Glutamatergic neuron (in vitro differentiated cells): ENCODE measurements at places on chromosomes 3 and 15.
A peak's percentile ranks its signal among the peaks of the same experiment; 100 is the strongest.

GRCh38 chr15:87227846-87228245, 1028.7 kb downstream of the NTRK3 start:
- DNase-seq, result no peak

DNA sequence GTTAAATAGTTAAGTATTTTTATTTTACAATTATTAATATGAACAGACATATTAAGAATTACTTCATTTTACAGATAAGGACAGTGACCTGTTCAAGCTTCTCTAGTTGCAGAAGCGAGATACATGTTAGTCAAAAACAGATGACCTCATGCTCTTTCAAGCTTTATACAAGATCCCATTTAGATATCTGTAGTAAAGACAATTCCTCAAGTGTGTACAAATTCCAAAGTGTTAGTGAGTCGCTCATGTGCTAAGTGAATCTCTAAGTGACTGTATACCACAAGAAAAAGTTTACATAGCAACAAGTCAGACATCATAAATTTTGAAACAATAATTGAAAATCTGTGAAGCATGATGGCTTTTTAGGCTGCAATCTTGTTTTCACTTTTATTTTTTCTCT, 293.8 kb downstream of the ROBO1 start:
- DNase-seq, result no peak

- DNase-seq, result no peak
These were observed 72.0 kb downstream of the TFDP2 start for GRCh38 chr3:142077155-142077858.

GRCh38 chr3:168088106-168088720, 7.5 kb downstream of the GOLIM4 start:
- DNase-seq, result peak; percentile 26

DNA sequence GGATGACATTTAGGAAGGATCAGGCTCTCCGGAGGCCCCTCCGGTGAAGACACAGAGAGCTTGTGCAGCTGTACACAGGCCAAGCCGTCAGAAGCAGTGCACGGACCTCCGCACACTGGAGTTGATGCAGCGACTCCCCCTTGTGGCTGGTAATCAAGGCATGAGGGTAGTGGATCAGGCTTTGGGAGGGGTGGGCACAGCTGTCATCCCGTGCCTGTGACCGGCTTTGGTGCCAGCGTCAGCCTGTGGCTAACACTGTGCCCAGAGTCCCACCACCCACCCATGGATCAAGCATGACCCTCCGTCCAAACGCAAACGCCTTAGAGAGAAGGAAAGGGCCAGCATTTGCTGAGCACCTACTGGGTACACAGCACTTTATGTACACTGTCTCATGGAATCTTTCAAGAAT, 8.2 kb upstream of the GRIP2 start:
- peak; percentile 78 for DNase-seq

DNA sequence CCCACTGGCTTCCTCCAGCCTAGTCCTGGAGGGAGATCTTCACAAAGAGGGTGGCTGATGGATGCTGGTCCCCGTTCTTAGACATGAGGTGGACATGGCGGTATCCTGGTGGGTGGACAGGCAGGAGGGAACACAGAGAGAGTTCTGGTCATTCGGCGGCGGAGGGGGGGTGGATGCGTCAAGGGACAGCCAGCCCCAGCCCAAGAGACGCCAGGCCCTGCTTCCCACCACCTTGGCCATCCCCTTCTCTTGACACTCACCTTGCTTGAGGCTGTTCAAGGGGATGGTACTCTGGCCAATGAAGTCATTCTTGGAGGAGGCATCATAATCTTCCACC, 17.1 kb downstream of the VILL start:
- DNase-seq, result no peak

DNA sequence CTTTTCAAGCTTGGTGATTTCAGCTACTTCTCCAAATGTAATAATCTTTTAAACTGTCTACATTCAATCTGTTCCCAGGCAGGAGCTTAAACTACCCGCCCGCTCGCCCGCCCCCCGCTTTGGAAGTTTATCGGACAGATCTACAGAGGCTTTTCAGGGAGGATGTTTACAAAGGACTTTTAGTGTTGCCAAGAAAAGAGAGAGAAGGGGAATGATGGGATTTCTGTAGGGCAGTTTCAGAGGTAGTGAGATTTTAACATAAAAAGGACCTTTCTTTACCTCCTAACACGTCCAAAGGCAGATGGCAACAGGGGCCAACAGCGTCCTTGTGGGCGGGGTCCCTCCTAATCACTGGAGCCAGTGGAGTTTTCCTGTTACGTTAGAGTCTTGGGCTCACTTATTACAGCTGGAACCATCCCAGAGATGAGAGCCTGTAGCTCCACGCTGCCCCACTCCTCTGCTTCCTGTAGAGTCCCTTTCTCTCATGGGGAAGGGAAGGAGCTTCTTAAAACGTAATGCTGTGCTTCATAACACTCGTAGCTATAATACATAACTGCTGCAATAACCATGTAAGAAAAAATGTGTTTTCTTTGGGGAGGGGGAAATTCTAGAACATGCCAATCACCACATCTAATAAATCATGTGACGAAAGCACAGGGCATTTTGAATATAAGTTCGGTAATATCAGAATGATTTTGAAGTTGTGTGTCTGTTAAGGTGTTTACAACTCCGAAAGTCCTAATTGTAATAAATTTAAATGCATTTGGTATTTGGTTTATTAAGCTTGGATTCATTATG, 30.9 kb downstream of the HES1 start:
- no peak for DNase-seq

GRCh38 chr3:151499168-151499567, 38.3 kb upstream of the IGSF10 start:
- DNase-seq, result no peak

- no peak for DNase-seq
These were observed 35.8 kb upstream of the PPM1L start for GRCh38 chr3:160720123-160720746.

DNA sequence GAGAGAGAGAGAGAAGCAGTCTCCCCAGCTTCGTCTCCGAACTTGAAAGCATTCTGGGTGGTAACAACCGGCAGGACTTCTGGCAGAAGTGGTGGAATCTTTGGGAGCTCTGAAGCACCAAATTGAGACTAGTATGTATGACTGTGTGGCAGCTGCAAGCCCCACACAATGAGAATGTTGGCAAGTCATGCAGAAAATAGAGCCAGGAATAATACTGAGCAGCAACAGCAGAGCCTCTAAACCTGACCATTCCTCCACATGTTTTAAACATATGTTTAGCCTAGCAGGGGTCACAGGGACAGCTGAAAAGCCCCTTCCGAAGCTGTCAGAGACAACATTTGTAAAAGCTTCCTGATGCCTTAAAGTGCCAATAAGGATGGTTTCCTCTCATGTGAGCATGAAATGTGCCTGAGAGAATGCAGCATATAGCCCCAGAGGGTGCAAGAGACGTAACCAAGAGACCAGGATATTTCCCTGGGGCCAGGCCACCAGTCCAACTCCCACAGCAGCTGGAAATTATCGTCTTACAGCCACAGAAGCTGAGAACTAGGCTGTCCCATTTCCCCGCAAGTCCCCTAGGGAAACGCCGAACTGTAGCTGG, 178.6 kb upstream of the CCDC54 start:
- peak; percentile 23 for DNase-seq

DNA sequence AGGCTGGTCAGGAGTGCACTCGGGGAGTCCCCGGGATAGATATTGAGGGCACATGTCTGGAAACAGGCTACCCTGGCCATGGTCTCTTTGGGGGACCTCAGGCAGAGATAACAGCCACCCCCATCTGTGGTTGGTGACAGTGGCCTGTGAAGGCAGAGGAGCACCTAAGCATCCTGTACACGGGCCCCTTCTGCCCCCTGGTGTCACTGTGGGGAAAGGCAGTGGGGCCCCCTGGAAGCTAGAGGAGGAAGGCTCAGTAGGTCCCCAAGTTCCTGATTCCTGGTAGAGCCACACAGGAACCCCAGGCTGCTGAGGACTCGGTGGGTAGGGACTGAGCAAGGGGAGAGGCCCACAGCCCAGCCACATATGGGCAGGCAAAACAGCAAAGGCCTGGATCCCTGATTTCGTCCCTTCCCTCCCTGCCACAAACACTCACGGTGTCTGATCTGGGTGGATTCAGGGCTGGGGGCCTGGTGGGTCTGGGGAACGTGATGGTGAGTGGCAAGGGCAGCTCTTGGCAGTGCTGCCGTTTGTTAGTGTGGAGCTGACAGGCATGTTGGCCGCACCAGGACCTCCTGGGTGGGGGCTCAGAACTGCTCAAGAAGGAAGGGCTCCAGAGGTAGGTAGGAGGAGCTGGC, 14.1 kb upstream of the CXCR6 start:
- DNase-seq, result peak; percentile 74

GRCh38 chr15:73258271-73259108, 110.3 kb downstream of the HCN4 start:
- DNase-seq, result no peak

DNA sequence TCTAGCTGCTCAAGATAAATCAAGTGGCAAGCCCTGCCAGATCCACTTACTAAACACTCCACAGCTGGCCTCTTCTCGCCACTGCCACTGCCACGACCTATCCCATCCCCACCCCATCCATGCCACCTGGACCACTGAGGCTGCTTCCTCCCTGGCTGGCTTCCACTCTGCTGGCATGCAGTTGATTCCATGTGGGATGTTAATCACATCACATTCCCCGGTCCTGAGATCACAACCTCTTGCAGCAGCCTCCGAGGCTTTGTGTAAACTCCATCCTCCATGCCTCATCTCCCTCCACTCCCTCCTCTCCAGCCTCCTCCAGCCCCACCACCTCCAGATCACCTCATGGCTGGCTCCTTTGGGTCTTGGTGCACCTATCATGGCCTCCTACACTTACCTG, 7.7 kb downstream of the NCKIPSD start:
- no peak for DNase-seq

DNA sequence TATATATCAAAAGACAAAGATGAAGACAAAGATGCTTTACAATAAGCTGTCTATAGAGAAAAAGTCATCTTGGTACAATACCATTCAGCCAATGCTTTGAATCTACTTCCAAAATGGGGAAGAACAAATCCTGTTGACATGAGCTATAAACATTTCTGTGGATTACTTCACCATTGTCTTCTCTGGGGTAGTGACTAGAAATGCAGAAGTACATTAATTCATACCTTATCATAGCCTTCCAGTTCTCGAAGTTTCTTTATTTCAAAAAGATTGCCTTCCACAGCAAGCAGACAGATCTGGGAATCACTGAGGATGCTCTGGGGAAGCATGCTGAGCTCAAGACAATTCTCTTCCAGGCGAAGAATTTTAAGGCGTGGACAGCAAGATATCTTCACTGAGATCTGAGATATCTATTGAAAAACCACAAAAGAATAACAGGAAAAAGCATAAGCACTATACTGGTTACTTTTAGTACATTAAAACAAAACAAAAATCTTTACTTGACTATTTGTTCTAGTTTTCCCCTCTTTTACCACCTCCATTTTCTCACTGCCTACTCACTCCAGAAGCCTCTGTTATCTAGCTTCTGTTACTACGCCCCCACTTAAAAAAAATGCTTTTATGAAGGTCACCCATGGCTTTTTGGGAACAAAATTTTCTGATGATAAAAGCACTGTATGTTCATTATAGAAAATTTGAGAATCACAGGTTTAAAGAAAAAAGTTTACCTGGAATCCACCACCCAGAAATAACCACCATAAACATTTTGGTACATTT, 3.6 kb downstream of the LRRC57 start:
- no peak for DNase-seq

DNA sequence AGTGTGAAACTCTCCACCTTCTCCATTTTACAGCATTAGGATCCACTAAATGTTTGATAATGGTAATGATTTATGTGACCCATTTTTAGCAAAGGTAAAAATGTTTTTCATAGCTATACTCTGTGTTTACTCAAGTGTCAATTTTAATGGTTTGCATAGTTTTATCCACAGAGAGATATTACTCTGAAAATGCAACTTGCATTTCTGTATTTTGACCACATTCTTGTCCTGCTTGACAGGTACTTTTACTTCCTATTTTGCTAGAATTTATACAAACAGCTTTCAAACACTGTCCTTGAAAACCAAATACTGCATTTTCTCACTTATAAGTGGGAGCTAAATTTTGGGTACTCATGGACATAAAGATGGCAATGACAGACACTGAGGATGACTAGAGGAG, 62.9 kb downstream of the SERPINI1 start:
- DNase-seq, result no peak

- DNase-seq, result no peak
These were observed 35.2 kb downstream of the FNDC3B start for GRCh38 chr3:172074586-172074985.

DNA sequence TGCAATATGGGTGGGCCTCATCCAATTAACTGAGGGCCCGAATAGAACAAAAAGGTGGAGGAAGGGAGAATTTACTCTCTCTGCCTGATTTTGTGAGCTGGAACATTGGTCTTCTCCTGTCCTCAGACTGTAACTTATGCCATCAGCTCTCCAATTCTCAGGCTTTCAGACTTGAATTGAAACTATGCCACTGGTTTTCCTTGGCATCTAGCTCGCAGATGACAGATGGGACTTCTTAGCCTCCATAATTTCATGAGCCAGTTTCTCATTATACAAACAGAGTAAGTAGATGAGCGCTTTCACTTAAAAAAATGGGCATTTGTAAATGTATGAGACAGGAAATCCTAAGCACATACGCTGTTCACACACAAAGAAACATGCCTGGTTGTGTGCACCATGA, 8.7 kb upstream of the PTX3 start:
- DNase-seq, result no peak

DNA sequence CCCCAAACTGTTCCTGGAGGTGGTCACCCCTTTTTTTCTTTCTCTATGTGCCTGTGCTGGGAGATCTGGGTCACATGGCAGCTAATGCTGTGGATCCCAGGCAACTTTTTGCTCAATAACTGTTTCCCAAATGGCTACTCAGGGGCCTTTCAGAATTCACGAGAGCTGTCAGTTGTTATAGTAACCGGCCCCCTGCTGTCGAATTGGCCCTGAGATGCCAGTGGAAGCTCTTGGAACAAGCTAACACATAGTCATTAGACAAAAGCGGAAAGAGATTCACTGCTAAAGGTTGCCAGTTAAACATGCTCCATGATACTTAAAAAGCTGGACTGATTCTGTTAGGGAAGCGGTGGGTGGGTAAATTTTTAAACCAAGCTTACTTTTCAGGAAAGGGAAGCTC, 144.1 kb downstream of the FEZF2 start:
- no peak for DNase-seq

DNA sequence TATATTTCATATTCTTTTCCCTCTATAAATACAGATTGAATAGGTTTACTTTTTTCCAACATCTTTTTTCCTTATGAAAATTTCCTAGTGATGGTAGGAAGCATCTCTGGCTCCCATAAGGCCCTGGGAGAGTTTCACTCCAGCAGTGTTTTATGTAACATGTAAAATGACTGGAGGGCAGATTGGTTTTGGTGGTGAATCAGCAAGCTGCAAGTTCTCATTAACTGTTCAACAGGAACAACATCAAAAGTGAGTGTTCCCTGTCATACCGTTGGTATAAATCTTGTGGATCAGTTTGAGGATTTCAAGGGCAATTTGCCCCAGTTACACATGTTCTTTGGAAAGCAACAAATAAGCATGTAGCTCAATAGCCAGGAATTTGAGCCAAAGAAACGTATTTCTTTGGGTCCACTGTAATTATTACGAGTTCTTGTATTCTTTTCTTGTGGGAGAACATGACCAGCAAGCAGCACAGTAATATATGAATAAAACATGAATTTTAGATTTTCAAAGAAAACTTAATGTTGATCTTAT, 345.7 kb downstream of the SV2B start:
- no peak for DNase-seq

GRCh38 chr3:111071257-111072030, at the start of gene NECTIN3:
TSS of gene NECTIN3 (plus strand) at chr3:111071816. CDS start at chr3:111072018, 202 bp downstream.
- peak; percentile 92 for DNase-seq
